ENCODE measurements at places on chromosomes 3 and 15.

DNA sequence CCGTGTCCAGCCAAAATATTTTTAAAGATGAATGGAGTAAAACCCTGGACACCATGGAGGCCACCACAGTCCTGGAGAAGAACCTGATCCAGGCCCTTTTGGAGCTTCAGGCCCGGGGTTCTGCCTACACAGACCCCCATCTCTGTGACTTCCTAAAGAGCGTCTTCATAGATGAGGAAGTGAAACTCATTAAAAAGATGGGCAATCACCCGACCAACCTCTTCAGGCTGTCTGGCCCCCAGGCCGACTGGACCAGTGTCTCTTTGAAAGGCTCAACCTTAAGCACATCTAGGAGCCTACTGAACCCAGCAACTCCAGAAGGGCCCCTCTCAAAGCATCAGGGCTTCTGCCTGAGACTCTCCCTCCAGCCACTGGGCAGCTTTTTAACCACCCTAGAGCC is 107.9 kb upstream of the FAM174B start:
- no peak for DNase-seq

GRCh38 chr3:178058629-178059028 is 477.6 kb upstream of the KCNMB2 start:
- no peak for DNase-seq

GRCh38 chr15:78739996-78740903 is 71.0 kb downstream of the ADAMTS7 start:
- no peak for DNase-seq

- no peak for DNase-seq
Observed at GRCh38 chr3:51441282-51442030, 50.4 kb downstream of the RBM15B start.

GRCh38 chr15:67114846-67115585 is 49.6 kb downstream of the SMAD3 start:
- DNase-seq, result no peak

All from AG04449 (cell line).